ENCODE measurements at places on chromosomes 13 and 19. TPM values are rescaled to one million over a fixed set of nuclear protein-coding genes. Genes with fewer than 3 reads are reported as not detected.

Gene MAMSTR
- total RNA-seq = 1.3 TPM

Gene SLC35E1
- 49.1 TPM for total RNA-seq

Gene ZNF536
- total RNA-seq = not detected

Gene CACNG8
- total RNA-seq = 0.93 TPM

Gene TRPC4
- total RNA-seq = not detected

Gene ZSCAN22
- 4.6 TPM for total RNA-seq

Gene SEMA6B
- total RNA-seq = 58.4 TPM

Gene SRRM5
- not detected for total RNA-seq

Gene ZC3H4
- total RNA-seq = 45.1 TPM

Gene CBY2
- not detected for total RNA-seq

Gene BRCA2
- total RNA-seq = 14.2 TPM

Gene SPRY2
- 7.2 TPM for total RNA-seq

Gene GAS6
- total RNA-seq = 49.4 TPM

Gene TMEM145
- total RNA-seq = 7.2 TPM

Gene TMEM255B
- total RNA-seq = 7.7 TPM

Gene LEUTX
- not detected for total RNA-seq

Gene CAPNS1
- total RNA-seq = 621 TPM

Gene NBEA
- total RNA-seq = 4.1 TPM

Gene GFY
- 2.6 TPM for total RNA-seq

Gene PKN1
- total RNA-seq = 248 TPM

Gene PEAK3
- total RNA-seq = not detected

Gene EPSTI1
- total RNA-seq = 0.69 TPM

Gene ZNF99
- total RNA-seq = not detected

Gene FCGBP
- total RNA-seq = 5.7 TPM

Gene ZNF568
- total RNA-seq = not detected

Gene SELENOV
- not detected for total RNA-seq

Gene PROSER1
- 33.5 TPM for total RNA-seq

Gene URAD
- total RNA-seq = not detected

Gene DCUN1D2
- total RNA-seq = 25.4 TPM

Gene SWSAP1
- 2.5 TPM for total RNA-seq

Gene TMC4
- 60.3 TPM for total RNA-seq

Gene MIA
- 1.4 TPM for total RNA-seq

Gene LTBP4
- 310 TPM for total RNA-seq

Gene RNF225
- total RNA-seq = 1.2 TPM

Gene INSR
- 25.4 TPM for total RNA-seq

Gene ATP8B3
- 17.0 TPM for total RNA-seq

Gene ZNF540
- not detected for total RNA-seq

Gene KIR3DL2
- not detected for total RNA-seq

Gene KANK2
- total RNA-seq = 43.6 TPM

Gene PLEKHF1
- total RNA-seq = 5.5 TPM

Gene AMER2
- total RNA-seq = not detected

Gene CCDC70
- not detected for total RNA-seq

Gene TEAD2
- 31.9 TPM for total RNA-seq

Gene NALCN
- not detected for total RNA-seq

Gene KCNN4
- 72.9 TPM for total RNA-seq

Gene SHFL
- total RNA-seq = 18.5 TPM

Gene GPR12
- total RNA-seq = not detected

Gene SMIM44
- total RNA-seq = not detected

Gene COMP
- not detected for total RNA-seq

Gene TGFBR3L
- 30.9 TPM for total RNA-seq

Gene IGFL2
- total RNA-seq = not detected

Measured in HCT116 (cell line).